ENCODE measurements at places on chromosomes 1 and 21.
A peak's percentile ranks its signal among the peaks of the same experiment; 100 is the strongest.

- no peak for DNase-seq
These were observed 12.5 kb upstream of the SMPDL3B start for GRCh38 chr1:27922272-27922671.

DNA sequence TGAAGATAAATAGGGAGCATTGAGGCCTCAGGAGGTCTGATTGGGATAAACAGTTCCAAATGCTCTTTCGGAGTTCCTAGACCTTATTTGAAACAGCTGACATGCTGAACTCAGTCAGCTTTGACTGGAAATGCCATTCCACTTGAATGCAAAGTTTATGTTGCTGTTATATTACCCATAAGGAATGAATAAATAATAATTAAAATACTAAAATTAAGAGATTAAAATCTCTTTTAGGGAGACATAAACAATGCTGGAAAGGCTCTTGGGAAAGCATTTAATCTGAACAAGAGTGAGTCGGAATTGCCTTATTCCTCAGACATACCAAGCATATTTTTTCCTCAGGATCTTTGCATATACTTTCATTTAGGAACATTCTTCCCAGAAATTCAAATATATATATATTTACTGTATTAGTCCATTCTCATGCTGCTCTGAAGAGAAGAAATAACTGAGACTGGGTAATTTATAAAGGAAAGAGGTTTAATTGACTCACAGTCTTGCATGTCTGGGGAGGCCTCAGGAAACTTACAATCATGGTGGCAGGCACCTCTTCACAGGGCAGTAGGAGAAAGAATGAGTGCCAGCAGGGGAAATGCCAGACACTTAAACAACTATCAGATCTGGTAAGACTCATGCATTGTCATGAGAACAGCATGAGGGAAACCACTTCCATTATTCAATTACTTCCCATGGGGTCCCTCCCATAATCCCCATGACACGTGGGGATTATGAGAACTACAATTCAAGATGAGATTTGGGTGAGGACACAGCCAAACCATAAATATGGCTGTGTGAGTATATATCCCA is 318.2 kb upstream of the PLXNA2 start:
- no peak for DNase-seq

DNA sequence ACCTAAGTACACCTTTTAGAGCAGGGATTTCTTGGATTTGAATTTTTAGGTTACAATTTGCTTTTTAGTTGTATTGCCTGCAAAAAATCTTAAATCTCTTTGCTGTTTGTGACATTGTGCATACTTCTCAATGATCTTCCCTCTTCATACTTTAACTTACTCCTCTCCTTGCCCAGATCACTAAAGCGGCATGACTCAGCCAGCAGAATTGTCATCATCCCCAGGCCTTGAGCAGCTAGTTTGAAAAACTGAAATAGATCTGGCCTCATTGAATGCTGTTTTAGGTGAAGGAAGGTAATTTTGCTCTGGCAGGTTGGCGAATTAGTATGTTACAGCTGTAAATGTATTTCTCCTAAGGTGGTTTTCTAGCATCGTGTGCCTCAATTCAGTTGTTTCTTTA is 145.9 kb downstream of the RYR2 start:
- no peak for DNase-seq

DNA sequence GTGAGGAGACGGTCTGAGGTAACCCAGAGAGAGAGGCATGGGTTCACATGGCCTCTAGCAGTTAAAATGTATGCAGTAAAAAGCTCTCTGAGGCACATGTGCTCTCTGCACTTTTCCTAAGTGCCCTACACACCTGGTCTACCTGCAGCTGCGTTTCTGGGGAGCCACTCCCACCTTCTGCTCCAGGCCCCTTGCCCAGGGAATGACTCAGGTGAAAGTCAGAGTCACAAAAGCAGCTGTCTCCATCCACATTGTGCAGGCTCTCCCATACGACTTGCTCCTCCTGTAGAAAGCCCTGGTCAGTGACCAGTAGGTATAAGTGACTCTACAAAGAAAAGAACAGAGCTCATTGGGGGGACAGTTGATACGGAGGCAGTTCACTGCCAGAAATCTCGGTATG is 8.8 kb downstream of the MINDY1 start:
- no peak for DNase-seq

- no peak for DNase-seq
These were observed 213.2 kb upstream of the TMEM51 start for GRCh38 chr1:14940285-14940870.

GRCh38 chr1:151593730-151594129 is 18.1 kb upstream of the SNX27 start:
- peak; percentile 8 for DNase-seq

DNA sequence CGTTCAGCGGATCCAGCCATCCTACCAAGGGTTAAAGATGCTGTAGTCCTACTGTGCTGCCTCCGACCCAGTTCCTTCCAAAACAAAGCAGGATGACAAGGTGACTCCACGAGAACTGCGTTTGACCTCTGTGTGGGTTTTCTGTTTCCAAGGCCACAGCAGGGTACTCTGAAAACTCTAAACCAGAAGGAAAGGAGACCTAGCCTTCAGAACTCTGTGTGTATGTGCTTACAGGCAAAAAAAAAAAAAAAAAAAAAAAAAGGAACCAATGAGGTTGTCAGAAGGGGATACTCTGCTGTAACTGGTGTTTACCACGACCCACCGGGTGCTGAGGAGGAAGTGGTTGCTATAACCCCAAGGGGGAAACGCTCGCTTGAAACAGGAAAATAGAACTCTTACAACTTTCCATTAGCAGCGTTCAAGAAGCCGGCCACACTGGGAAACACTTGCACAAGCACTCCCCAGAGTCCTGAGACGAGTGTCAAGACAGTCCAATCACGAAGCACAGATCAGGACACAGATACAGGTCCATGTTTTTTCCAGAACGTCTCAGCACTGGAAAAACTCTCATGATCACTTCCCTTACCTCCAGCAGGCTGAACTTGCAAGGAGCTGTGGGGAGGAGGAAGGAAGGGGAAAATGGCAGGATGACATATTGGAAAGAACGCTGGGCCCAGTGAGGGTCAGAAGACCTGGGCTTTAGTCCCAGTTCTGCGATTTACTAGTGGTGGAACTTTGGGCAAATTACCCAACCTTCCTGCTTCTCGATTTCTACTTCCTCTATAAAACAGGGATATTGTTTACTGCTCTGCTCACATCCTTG is 64.0 kb downstream of the ITPKB start:
- DNase-seq = no peak

DNA sequence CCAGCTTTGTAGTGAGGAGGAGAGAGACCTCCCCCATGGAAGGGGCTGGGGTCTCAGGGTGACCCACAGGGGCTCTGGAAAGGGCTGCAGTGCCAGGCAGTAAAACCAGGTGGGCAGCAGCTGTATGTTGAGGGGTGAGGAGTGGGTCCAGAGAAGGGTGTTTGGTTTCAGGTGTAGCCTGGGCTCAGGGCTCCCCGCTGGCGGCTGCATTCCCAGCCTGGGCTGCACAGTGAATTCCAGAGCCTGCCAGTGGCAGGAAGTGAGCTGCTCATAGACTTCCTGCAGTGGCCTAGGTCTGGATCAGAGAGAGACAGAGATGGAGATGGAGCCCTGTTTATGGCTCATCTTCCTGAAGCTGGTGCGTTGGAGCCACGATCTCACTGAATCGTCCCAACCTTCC is 356.4 kb downstream of the PTPRU start:
- DNase-seq = no peak

GRCh38 chr1:111988377-111988742 is 1.1 kb downstream of the KCND3 start:
- DNase-seq = peak; percentile 64

DNA sequence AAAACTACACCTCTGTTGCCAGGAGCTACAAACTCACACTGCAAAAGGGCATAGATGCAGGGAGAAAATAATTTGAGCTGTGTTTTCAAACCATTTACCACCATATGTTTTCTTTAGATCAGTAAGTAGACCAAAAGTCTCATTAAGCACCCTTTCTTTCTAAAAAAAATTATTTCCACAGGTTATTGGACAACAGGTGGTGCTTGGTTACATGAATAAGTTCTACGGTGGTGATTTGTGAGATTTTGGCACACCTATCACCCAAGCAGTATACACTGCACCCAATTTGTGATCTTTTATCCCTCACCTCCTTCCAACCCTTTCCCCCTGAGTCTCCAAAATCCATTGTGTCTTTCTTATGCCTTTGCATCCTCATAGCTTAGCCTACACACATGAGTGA is 21.1 kb downstream of the MAP10 start:
- DNase-seq = no peak

- DNase-seq = no peak
These were observed 74.6 kb downstream of the DPT start for GRCh38 chr1:168654198-168654915.

GRCh38 chr1:202711949-202712635 is 1.8 kb upstream of the SYT2 start:
- no peak for DNase-seq

- DNase-seq = peak; percentile 2
These were observed 56.7 kb upstream of the B3GALT5 start for GRCh38 chr21:39555911-39556590.

- no peak for DNase-seq
These were observed 106.7 kb downstream of the RNF220 start for GRCh38 chr1:44511769-44512168.

DNA sequence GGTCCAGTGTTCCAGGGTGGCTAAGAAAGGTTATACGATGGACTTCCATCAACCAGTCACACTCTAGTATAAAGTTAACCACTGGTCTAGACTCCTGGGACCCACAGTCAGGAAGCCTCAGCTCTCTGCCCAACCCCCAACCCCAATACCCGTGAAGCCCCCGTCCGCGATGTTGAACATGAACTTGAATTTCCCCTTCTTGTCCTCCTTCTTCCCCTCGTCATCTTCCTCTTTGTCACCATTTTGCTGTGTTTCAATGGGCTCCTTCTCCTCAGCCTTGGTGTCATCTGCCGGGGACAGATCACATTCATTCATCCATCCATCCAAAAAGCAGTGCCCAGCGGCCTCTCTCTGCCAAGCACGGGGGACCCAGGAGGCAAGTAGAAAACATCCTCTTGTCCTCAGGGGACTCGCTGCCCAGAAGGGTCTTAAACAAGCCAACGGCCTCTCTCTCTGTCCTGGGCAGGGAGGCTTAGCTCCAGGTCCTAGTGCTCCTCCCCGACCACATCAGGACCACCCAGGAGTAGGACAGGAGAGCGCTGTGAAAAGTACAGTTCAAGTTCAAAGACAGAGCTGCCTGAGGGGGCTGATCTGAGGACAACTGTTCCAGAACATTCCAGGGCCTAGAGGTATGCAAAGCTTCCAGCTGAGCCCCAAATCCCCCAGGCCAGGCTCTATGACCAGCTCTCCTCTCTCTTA is 66.5 kb downstream of the KCNAB2 start:
- DNase-seq = no peak

DNA sequence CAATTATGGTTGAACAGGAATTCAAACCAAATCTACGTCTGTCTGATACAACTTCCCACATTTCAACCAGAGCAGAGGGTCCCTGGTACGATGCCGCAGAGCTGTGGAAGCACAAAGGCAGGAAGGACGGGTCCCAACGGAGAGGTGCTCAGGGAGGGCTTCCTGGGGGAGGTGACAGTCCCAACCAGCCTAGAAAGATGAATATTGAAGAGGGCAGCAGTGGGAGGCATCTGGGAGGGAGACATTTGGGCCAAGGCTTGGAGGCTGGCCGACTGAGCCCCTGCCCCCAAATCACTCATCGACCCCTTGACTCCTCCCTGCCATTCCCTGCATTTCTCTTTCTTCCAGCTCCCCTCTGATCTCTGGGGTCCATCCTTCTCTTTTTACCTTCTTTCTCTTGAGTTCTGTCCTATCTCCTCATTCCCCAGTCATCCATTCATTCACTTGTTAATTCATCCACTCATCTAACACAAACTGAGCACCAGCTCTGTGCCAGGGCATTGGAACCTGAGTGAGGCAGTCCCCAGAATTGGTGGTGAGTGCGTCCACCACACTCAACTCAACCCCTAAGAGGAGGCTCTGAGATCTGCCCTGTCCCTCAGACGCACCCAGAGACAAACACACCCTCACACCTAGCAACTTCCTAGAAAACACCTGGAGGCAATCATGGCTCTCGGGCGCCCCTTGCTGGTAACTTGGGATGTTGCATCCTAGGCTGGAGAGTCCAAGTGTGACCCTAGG is 13.2 kb upstream of the CELA3B start:
- no peak for DNase-seq

DNA sequence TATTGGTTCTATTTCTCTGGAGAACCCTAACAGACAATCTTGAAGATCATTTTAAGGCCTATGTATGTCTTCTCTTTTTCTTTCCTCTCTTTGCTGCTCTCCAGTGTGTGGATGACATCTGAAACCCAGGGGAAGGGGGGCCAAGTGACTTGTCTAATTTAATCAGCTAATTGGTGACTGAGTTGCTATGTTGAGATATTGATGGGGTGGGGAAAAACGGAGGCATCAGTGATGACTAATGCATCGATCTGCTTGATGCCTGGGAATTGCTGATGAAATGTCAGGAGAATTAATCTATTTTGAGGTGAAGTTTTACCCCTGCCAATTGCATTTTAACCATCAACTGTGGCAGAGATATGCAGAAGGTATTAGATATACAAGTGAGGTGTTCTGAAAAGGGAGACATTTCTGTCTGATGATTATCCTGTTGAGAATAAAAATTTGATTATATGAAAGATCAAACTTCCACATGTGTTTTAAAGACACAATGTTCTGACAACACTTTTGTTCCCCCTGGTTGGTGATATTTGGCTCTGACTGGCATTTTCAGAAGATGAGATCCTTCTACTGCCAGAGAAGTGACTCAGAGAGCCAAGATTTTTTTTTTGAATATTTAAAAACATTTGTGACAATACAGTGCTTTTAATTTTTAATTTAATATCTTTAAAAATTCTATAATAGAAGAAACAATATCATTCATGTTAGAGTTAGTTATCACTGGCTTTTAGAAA is 18.7 kb upstream of the PTGFR start:
- DNase-seq = no peak

DNA sequence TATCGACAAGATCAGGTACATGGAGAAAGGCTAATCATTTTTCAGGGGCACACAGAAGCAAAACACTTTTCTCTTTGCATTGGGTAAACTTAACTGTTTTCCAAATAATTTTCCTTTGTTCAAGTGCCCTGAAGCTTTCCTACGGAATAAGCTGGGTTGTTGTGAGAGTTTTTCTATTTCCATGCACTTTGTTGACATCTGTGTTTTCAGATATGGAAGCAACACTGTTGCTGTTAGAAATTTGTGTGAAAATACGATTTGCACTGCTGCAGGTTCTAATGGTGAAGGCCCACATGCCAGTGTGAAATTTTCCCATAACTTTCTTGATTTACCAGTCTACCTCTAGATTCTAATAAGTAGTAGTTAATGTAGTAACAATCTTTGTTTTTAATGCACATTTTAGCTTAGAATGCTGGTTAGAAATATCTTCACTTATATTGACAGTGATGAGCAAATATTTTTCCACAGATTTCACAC is 18.3 kb downstream of the NFYC start:
- DNase-seq = no peak

DNA sequence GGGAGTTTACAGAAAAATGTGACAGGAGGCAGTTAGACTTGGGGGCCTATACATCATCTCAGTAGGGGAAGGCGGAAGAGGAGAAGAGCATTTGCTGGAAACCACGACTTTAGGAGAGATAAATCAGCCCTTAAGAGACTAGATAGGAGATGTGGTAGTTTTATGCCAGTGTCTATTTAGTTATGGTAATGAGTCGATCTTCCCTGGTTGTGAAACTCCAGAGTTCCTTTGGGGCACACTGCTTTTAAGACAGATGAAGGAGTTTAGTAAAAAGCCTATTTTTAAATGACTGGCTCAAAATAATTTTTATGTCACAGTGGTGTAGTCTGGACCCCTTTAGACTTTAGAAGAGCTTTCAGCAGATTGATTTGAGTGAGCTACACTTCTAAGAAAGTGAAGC is 7.8 kb downstream of the PGM1 start:
- no peak for DNase-seq

- no peak for DNase-seq
These were observed 1.6 kb downstream of the ELOVL1 start for GRCh38 chr1:43366179-43366578.
